ENCODE measurements at places on chromosomes 4 and X. TPM values are rescaled to one million over a fixed set of nuclear protein-coding genes. Genes with fewer than 3 reads are reported as not detected.

ZCCHC18 gene
- total RNA-seq, result not detected

HSFX4 gene
- total RNA-seq, result not detected

ODAPH gene
- not detected for total RNA-seq

SPANXB1 gene
- total RNA-seq, result not detected

MAML3 gene
- total RNA-seq, result 9.3 TPM
